ENCODE measurements at places on chromosomes 2 and 18.

DNA sequence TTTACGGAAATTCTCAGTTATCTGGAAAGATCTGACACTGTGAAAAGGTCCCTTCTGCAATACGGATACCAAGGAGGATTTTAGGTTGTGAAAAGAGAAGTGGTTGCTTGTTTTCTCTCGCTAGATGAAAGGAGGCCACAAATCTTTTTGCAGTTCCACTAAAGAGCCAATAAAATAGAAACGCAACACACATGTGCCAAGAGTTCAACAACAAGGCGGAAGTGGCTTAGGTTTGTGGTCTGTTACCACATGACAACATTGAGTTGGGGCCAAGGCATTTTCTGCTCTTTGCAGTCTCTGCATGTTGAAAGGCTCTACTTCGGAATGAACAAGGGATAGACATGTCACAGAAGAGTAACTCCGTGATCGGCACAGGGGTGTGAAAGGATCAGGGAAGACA is 115.7 kb upstream of the OSR1 start:
- DNase-seq, result no peak

GRCh38 chr2:120990451-120990871 is 254.8 kb downstream of the GLI2 start:
- DNase-seq, result no peak

DNA sequence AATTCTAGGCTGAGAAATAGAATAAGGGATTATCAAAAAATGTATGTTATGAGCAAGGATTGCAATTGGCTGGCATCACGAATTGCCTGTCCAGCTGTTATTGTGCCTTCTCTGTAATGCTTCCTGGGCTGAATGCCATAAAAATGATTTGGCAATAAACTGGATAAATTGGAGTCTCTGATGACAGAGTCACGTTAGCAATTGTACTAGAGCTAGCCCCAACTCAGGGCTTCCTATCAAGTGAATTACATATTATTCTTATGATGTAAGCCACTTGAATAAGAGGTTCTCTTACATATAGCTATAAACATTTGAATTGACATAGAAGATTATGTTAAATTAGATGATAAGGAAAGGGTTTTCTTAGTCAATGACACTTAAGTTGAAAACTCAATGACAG is 607.5 kb upstream of the REG3G start:
- DNase-seq, result no peak

DNA sequence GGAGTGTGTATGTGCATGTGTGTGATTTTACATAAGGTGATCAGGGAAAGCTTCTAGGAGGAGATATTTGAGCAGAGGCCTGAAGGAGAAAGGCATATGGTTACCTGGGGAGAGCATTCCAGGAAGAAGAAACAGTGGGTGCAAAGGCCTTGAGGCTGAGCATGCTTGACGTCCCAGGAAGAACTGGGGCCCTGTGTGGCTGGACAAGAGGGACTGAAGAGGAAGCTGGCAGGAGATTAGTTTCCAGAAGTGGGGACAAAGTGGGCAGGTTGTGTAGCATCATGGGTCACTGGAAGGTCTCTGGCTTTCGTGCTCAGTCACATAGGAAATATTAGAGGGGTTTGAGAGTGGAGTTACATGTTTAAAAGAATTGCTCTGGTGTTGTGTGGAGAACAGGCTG is 42.0 kb upstream of the POLE4 start:
- DNase-seq, result no peak

DNA sequence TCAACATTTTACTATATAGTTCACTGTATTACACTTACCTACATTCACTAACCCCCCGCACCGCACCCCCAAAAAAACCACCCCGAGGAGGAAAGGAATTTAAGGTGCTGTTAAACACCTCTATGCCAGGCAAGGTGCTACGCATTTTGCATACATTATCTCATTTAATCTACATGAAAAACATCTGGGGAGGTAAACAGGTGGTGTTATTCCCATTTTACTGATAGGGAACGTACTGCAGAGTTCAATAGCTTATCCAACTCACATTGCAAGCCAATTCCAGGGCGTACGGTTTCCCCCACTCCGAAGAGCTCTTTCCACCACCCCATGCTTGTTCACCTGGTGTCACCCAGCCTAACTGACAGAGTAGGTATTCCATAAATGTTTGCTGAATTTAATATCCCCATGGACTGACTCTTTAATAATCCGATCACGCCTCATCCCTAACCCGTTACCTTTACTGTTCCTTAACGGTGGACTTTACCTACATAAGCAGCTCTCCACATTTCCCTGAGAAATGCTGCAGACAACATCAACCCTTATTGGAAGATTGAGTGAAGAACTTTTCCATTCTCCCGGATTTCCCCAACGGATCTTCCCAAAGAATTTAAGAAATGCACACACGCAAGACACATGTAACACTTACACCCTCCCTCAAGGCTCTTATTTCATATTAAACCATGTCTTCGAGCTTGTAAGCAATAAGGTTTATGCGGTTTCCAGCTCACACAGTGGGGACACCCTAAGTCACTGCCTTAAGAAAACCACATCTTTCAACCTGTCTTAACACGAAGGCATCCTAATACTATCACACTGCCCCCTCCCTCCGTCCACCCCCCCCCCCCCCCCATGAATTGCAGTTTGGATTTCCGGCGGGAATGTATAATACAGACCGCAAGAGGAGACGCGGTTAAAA is 1.2 kb downstream of the RAPH1 start:
- DNase-seq, result no peak

DNA sequence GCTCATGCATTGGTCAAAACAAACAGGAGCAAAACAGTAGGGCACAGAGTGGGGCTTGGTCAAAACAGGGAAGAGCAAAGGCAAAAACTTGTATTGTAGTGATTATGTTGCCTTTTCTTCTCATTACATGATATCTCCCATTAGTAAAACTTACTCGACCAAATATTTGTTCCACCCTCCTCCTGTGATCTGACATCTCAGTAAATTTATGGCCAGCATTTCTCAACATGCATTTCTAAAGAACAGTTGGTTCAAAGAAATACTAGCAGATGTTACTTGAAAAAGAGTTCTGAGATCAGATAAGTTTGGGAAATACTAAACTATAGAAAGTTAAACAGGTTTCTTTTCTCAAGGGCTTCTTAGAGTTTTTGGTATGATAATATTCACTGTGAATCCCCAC is 423.1 kb downstream of the FIGN start:
- DNase-seq, result no peak

- no peak for DNase-seq
Measured at GRCh38 chr2:15601681-15602080, 10.0 kb downstream of the DDX1 start.

DNA sequence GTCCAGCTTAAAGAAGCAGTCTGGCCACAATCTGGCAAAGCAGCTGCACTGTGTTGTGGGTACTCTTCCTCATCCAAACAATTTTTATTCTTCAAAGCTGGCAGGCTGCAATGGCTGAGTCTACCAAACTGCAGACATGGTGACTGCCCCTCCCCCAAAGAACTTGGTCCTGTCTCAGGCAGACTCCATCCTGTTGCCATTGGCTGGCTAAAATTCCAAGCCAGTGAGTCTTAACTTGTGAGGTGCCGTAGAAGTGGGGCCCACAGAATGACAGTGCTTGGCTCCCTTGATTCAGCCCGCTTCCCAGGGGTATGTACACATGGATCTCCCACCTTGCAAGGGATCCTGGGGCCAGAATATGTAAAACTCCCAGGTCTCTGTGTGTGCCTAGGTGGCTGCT is 14.5 kb upstream of the NXPH2 start:
- DNase-seq, result no peak

- no peak for DNase-seq
Measured at GRCh38 chr2:11703700-11704099, 33.7 kb upstream of the NTSR2 start.

- no peak for DNase-seq
Measured at GRCh38 chr2:176934869-176935415, 277.7 kb upstream of the HNRNPA3 start.

DNA sequence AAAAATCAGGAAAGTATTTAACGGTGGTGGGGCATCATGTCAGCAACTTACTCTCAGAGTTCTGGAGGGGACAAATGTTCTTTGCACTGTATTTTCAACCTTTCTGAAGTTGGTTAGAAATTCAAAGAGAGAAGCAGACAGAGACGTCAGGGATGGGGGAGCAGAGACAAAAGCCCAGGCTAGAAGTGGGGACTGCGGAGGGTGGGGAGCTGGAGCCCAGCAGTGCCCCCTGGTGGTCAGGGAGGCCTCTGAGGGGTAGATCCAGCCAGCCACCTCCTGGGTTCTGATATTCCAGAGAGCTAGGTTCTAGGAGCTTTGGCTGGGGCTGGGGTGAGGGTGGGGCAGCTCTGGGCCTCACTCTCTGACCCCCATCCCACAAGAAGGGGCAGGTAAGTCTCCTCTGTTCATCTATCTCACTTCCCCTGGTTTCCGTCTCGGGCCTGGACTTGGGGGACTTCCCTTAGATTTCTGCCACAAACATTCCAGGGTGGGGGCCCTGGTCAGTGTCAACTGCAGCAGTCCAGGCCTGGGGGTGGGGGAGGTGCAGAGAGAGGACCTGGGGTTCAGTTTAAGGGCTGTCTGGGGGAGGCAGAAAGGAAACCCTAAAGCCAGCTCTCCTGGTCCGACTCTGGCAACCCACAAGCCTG is 8.9 kb downstream of the TNS1 start:
- DNase-seq, result peak; percentile 89
